ENCODE measurements at places on chromosomes 5 and 9. TPM values are rescaled to one million over a fixed set of nuclear protein-coding genes. Genes with fewer than 3 reads are reported as not detected.
A peak's percentile ranks its signal among the peaks of the same experiment; 100 is the strongest.

- no peak for DNase-seq
Measured at GRCh38 chr9:11159318-11159862, 546.6 kb upstream of the PTPRD start.

LHX2 gene
- polyA plus RNA-seq, result not detected

NIPAL4 gene
- polyA plus RNA-seq, result 2.6 TPM

FSD1L gene
- 1.0 TPM for polyA plus RNA-seq

RANBP3L gene
- not detected for polyA plus RNA-seq

UNC13B gene
- 8.1 TPM for polyA plus RNA-seq

DNA sequence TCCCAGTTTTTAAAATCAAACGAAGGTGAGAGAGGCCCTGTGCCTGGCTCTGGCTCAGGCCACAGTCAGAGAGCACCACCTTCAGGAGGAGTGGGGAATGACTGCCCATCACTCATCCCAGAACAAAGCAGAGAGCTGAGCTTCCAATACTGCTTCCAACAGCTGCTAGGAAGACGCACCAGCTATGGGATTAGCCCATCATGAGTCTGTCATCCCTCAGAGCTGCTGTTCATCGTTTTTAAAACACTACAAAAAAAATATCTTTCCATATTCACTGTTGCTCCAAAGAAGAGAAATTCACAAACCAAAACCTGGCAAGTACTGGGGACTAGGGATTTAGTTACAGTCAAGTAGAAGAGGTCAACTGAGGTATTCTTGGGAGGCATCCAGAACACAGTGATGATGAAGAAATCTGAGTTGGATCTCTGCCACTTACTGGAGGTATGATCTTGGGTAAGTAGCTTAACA, 102.4 kb downstream of the CDK5RAP2 start:
- peak; percentile 64 for DNase-seq

DNA sequence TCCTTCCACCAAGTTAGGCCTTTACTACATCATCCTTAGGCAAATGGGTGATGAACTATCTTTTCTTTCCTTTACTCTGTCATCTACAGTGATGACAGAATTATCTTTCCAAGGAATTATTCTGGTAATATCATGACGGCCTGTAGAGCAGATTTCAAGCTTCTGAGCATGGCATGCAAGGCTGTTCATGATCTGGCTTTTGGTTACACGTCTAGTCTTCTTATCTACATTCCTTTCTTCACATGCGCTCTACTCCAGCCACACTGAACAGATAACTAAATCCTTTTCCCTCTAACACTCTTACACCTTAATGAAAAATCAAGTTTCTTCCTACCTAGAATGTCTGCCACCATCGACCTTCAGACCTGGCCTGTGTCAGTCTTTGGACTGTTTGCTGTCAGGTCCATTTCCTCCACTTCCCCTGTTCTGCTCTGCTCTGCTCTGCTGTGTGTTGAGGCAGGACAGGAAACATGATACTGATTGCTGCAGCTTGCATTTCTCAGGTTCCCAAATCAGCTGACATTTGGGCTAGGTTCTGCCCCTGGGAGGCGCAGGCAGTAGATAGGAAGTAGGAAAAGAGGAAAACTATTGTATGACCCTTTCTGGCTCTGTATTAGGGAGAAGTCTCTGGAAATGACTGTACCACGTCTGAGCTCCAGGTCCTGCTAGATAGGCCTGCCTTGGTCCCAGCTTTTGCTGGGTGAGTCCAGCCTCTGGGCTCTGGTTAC, 4.2 kb downstream of the SCGB3A2 start:
- DNase-seq, result no peak

GRCh38 chr5:140647042-140647419, 399 bp downstream of the NDUFA2 start:
- DNase-seq, result no peak

Data from SK-N-SH (cell line).